Effector memory CD8-positive, alpha-beta T cell (primary cell): ENCODE measurements at places on chromosomes 6 and 20.
A peak's percentile ranks its signal among the peaks of the same experiment; 100 is the strongest.

DNA sequence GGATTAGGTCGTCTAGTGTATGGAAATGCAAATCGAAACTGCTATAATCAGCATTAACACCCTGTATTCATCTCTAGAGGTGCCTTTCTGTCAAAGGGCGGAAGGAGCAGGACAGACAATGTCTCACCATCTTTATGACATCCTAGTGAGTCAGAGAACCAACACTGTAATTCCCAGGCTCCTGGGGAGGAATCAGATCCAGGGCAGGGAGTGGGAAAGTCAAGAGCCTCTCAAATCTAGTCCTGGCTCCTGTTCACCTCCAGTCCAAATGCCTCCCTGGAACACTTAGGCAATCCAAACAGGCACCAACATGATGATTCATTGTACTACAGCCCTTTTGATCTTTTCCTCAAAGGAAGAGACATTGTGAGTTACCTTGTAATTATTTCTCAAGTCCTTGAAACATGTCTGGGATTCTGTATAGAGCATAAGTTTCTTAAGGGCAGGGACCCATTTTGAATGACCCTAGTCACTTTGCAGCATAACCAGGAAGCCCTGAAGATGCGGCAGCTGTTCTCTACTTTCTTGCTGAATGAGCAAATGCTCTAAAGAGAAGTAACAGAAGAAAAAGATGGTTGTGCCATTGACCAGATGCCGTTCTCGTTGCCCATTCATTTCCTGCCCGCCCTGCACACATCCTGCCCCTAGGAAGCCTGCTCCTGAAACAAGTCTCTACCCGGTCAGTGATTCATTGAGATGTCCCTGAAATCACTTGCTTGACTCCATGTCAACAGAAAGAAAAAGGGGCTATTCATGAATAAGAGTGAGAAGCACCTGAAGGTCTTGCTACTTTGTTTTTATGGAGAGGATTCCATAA lies 112.8 kb upstream of the JARID2 start:
- peaks cover 3% of the 10 kb centered on the region for H3K36me3 ChIP-seq
- no peak for DNase-seq
- H3K4me1 ChIP-seq = peaks cover 3% of the 10 kb centered on the region

GRCh38 chr20:6008254-6008653 lies 45.6 kb downstream of the LRRN4 start:
- no peaks in the 10 kb centered on the region for H3K27me3 ChIP-seq
- peaks cover 33% of the 10 kb centered on the region for H3K36me3 ChIP-seq
- H3K4me1 ChIP-seq = peaks cover 38% of the 10 kb centered on the region
- H3K4me3 ChIP-seq = no peak overlapping the region

DNA sequence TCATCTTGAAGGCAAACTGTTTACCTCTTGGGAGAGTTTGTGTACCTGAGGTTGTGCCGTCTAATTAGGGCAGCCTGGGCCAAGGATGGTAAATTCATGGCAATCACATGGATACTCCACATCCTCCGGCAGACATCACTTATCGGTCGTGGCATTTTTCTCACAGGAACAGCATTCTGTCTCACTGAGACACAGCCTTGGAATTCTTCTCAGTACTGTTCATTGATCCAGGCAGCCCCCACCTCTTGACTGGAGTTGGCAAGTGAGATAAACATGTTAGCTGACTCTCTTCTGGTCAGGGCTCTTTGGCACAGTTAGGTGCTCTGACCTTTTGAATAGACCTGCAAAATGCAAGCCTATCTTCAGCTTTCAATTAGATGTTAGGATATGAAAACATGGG lies 511.4 kb upstream of the FLRT3 start:
- H3K4me1 ChIP-seq = no peaks in the 10 kb centered on the region
- H3K36me3 ChIP-seq = no peaks in the 10 kb centered on the region
- no peak overlapping the region for H3K4me3 ChIP-seq
- no peak for DNase-seq
- no peak overlapping the region for H3K27ac ChIP-seq

DNA sequence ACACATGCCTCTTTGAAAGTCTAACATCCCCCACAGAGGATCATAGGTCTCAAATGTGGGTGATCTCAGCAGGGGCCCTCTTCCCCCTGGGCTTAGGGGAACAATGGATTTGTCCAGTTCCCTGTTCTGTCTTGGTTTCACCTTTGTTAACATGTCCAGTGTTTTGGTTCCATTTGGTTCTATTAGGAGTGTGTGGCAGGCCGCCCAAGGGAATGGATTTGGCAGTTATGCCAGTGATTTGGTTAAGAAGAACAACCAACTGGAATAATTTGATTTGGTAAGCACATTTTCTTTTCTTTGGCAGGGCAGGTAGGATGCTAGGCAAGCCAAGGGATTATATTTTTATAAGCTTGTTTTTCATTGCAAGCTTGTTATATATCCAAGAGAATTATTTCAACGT lies 28.5 kb upstream of the ENPP1 start:
- H3K4me1 ChIP-seq = no peaks in the 10 kb centered on the region
- DNase-seq = no peak
- peaks cover 25% of the 10 kb centered on the region for H3K27me3 ChIP-seq
- H3K4me3 ChIP-seq = no peak overlapping the region
- H3K36me3 ChIP-seq = no peaks in the 10 kb centered on the region

DNA sequence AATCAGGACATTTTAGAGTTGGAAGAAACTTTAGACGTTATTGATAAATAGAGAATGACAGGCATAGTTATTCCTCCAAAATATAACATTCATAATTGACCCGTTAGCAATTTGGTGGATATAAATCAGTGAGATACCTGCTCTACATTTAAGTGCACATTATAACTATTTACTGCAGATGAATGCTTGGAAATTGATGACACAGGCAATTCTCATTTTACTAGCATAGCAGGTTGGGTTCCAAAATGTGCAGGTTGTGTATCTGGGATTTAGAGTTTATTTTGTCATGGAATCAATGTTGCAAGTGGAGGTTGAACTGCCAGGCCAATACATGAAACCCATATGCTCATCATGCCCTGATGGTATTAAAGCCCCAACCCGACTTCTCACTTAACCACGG lies 44.4 kb upstream of the PROKR2 start:
- peaks cover 31% of the 10 kb centered on the region for H3K27me3 ChIP-seq
- no peak overlapping the region for H3K27ac ChIP-seq
- no peak for DNase-seq
- H3K36me3 ChIP-seq = no peaks in the 10 kb centered on the region
- H3K4me3 ChIP-seq = no peak overlapping the region
- no peaks in the 10 kb centered on the region for H3K4me1 ChIP-seq

GRCh38 chr20:62980970-62981369 lies 25.8 kb downstream of the BHLHE23 start:
- H3K4me3 ChIP-seq = peak overlapping the region; percentile 23
- no peak overlapping the region for H3K27ac ChIP-seq
- peaks cover 35% of the 10 kb centered on the region for H3K4me1 ChIP-seq
- H3K36me3 ChIP-seq = peaks cover 7% of the 10 kb centered on the region
- DNase-seq = no peak
- H3K27me3 ChIP-seq = peaks cover 93% of the 10 kb centered on the region

DNA sequence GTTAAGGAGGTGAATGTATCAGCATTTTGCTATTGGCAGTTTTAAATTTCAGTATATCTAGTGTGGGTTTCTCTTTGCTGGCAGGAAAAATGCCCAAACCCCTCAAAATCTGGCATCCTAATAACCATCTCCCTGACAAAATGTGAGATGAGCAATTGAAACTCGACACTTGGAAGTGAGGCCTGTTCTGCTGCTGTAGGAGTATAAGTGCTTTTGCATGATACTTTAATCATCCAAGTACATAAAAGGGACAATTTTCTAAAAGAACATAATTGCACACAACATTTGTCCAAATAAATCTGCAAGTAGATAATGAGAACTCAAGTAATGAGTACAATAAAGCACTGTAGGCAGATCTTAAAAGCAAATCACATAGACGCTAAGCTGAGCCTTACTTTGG lies 36.5 kb downstream of the LAMP5 start:
- no peak for DNase-seq
- H3K36me3 ChIP-seq = no peaks in the 10 kb centered on the region
- H3K4me3 ChIP-seq = no peak overlapping the region

DNA sequence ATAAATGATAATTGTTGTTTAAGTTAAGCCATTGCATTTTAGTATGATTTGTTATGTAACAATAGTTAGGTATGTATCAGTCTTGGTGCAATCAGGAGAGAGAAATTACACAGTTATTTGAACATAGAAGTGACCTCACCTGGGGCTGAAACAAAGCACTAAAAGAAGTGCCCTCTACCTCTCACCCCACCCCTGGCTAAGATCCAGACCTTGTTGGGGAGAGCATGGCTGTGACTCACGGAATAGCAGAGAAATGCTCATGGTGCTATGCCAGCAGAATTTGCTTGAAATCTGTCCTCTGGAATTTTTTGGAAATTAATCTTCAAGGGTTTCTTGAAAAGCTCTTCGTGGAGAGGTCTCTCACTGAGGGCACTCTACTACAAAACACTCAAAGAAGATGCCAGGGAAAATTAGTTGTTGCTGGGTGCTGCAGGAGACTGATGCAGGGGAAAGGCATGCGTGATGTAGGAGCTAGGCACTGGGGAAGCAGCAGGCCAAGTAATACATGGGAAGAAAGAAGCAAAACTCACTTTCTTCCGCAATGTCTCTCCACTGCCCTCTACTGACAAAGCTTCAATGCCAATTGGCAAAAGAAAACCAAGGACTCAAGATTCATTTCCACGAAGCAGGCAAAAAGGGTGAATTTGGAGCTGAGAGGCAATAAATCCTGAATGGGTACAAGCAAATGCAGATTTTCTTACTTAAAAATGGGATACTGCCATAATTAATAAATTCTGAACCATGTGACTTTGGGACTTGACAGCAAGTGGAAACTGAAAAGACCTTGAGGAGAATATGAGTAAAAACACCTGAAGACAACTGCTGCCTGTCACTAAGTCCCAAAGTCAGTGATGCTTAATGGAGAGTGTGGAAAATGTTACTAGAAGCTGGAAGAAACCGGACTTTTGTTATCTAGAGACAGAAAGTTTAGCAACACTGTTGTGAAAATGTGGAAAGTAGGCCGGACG lies 136.3 kb upstream of the ZNF184 start:
- peaks cover 63% of the 10 kb centered on the region for H3K27me3 ChIP-seq
- H3K4me1 ChIP-seq = no peaks in the 10 kb centered on the region
- no peak overlapping the region for H3K27ac ChIP-seq
- peaks cover 16% of the 10 kb centered on the region for H3K36me3 ChIP-seq
- DNase-seq = no peak

- H3K4me3 ChIP-seq = no peak overlapping the region
- no peak for DNase-seq
- peaks cover 24% of the 10 kb centered on the region for H3K27me3 ChIP-seq
- no peak overlapping the region for H3K27ac ChIP-seq
- H3K36me3 ChIP-seq = no peaks in the 10 kb centered on the region
Observed at GRCh38 chr20:64188091-64188490, 23.8 kb downstream of the MYT1 start.

GRCh38 chr6:140561701-140562100 lies 1187.3 kb upstream of the CITED2 start:
- H3K27ac ChIP-seq = no peak overlapping the region
- H3K4me3 ChIP-seq = no peak overlapping the region
- no peak for DNase-seq
- no peaks in the 10 kb centered on the region for H3K36me3 ChIP-seq

GRCh38 chr20:35514371-35514932 lies 15.0 kb downstream of the C20orf173 start:
- no peak overlapping the region for H3K4me3 ChIP-seq
- H3K27ac ChIP-seq = no peak overlapping the region
- peaks cover 36% of the 10 kb centered on the region for H3K36me3 ChIP-seq
- H3K27me3 ChIP-seq = no peaks in the 10 kb centered on the region
- no peak for DNase-seq
- H3K4me1 ChIP-seq = no peaks in the 10 kb centered on the region

GRCh38 chr6:82588020-82588419 lies 224.4 kb downstream of the TPBG start:
- H3K27me3 ChIP-seq = peaks cover 28% of the 10 kb centered on the region
- no peaks in the 10 kb centered on the region for H3K36me3 ChIP-seq
- H3K4me1 ChIP-seq = no peaks in the 10 kb centered on the region
- DNase-seq = no peak

GRCh38 chr6:122495612-122496011 lies 24.0 kb upstream of the SERINC1 start:
- H3K27ac ChIP-seq = no peak overlapping the region
- H3K4me3 ChIP-seq = no peak overlapping the region
- H3K36me3 ChIP-seq = no peaks in the 10 kb centered on the region
- H3K4me1 ChIP-seq = peaks cover 3% of the 10 kb centered on the region
- H3K27me3 ChIP-seq = peaks cover 24% of the 10 kb centered on the region
- no peak for DNase-seq

GRCh38 chr20:46994341-46994740 lies 99.7 kb downstream of the EYA2 start:
- H3K27me3 ChIP-seq = peaks cover 28% of the 10 kb centered on the region
- peaks cover 7% of the 10 kb centered on the region for H3K4me1 ChIP-seq
- H3K27ac ChIP-seq = peak overlapping the region; percentile 44
- DNase-seq = no peak

- H3K4me3 ChIP-seq = no peak overlapping the region
- H3K4me1 ChIP-seq = no peaks in the 10 kb centered on the region
- no peaks in the 10 kb centered on the region for H3K27me3 ChIP-seq
- DNase-seq = no peak
- H3K36me3 ChIP-seq = no peaks in the 10 kb centered on the region
Observed at GRCh38 chr6:47093169-47093568, 51.0 kb upstream of the ADGRF1 start.

DNA sequence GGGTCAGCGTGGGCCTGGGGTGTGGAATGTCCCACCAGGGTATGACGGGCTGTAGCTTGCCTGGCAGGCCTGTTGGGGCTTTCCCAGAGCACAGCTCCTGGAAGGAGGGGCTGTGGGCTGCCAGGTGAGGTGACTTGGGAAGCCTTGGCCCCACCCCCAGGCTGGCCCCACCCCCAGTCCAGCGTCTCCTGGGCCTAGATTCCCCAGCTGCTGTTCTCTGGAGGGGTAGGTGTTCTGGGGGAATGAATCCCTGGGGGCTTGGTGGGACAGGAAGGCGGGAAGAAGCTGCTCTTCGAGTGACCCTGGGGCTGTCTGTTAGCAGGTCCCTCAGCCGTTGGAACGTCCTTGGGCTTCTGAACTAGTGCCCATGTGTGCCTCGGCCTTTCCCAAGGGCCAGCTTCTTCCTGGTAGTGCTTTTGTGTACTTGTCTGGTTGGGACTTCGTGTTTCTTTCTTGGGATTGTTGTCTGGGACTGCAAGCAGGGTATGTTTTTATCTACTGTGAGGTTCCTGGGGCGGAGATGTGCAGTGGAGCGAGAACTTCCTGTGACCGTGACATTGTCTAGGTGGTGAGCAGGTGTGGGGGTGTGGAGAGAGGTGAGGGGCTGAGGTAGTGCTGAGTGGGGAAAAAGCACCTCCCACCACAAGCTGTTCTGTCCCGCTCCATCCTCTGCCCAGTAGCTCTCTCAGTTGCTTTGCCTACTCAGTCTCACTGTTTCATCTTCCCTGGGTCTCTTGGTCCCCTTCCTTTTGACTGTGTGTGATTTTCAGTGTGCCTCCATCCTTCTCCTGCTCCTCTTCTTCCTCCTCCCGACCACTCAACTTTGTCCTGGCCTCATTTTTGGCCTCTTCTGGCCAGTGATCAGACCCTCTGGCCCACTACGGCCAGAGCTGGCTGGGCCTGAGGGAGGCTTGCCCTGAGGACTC lies 1.3 kb upstream of the DDR1 start:
- H3K27ac ChIP-seq = peak overlapping the region; percentile 47
- H3K36me3 ChIP-seq = no peaks in the 10 kb centered on the region
- peaks cover 25% of the 10 kb centered on the region for H3K4me1 ChIP-seq
- no peak for DNase-seq
